Smooth muscle cell of bladder (primary cell): ENCODE measurements at places on chromosomes 6 and 20. TPM values are rescaled to one million over a fixed set of nuclear protein-coding genes. Genes with fewer than 3 reads are reported as not detected.

GSTA2 gene
- not detected in 2 replicates for total RNA-seq

COL9A3 gene
- total RNA-seq = 0.57 and 0.74 TPM in 2 replicates

HLA-DRA gene
- total RNA-seq = 0.09 TPM in 1 of 2 replicates, not detected in the other

CALHM4 gene
- total RNA-seq = not detected in 2 replicates
